ENCODE measurements at places on chromosomes 2 and 18.

- no peak for DNase-seq
These were observed 16.4 kb upstream of the LPIN2 start for GRCh38 chr18:3029215-3029952.

DNA sequence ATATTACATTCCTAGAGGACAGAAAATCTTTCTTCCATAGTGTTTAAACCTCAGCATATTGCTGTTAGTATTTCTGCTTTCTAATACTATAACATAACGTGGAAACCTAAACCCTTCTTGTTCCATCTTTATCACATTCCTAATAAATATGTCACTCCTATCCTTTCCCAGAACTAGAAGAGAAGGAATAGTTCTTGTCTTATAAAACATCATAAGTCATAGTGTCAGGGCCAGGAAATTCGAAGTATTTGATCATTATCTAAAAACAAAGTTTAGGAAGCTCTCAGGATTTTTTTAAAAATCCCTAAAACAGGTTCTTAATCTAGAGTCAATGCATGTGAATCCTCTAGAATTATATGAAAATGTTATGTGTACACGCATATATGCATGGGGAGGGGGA lies 2.0 kb downstream of the NHEJ1 start:
- no peak for DNase-seq

DNA sequence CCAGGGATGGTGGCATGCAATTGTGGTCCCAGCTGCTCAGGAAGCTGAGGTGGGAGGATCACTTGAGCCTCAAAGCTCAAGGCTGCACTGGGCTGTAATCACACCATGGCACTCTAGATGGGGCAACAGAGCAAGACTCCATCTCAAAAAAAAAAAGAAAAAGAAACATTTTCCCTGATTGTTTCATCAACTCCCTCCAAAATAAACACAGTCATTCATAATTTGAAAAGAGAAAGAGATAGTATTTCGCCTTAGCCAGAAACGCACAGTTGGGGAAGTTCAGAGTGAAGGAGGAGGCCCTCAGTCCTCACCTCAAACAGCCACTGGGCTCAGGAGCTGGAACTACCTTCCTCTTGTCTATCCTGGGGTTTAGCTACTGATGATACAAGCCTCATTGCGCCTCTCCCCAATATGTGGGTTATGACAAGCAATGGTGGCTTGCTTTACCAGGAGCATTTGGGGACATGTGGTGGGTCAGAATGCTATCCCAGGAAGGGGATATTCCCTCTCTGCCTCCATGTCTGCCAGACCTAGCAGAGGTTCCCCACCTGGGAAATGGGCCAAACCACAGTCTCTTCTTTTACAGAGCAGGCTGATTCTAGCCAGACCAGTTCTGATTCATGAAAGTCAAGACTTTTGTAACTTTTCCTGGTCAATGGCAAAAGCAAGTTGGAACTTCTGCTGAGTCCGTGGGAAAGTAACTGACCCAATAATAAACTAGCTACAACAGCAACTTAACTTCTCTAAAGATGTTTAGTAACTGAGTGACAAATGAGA lies 22.2 kb upstream of the TMEM87B start:
- peak; percentile 21 for DNase-seq

- no peak for DNase-seq
These were observed 879 bp upstream of the GALNT5 start for GRCh38 chr2:157256626-157257025.

DNA sequence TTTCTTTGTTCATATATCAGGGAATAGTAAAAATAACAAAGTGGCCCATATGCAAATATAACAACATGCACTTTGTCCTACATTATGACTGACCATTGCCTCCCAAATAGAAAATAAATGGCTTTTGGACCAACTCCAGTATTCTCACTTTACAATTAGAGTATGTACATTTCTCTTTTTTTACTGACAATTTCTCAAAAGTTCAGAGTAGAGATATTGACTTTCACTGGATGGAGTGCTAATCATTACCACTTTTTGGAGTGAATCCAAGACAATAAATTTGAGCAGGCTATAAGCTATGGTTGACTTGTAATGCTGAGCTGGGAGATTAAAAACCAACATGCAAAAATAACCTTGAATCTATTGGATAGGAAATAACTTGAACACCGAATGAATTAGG lies 987.4 kb downstream of the SUCLG1 start:
- no peak for DNase-seq

- DNase-seq, result no peak
These were observed 393.3 kb upstream of the CYRIA start for GRCh38 chr2:17058772-17059402.

DNA sequence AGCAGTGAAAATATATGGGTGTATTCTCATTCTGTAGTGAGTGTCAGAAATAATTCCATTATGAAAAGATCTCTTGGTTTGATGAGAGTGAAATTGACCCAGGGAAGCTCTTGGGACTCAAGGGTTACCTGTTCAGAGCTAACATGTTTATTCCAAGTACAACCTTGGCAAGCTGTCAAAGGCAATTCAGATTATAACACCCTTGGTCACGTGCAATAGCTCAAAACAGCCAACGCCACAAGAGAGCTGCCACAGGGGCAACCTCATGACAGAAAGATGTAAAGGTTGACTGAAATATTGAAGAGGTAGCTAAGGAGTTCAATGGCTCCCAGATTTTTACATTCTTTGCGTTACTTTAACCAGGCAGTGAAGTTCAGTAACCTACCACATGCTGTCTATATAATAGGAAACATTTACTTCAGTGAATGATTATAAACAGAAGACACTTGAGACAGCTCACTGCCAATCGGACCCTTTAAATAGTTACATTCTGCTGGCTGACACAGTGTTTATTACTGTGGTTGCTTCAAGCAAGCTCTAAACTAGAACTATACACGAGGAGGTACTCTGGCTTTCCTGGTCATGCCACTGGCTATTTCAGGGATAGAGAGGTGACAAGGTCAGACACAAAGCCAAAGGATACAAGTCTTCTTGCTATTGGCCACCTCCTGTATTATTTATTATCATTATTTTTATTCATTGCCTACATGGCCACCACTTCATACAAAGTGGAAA lies 187.3 kb downstream of the PID1 start:
- no peak for DNase-seq

GRCh38 chr2:7011356-7012083 lies 94.3 kb downstream of the RNF144A start:
- peak; percentile 7 for DNase-seq

GRCh38 chr2:140734992-140735391 lies 1395.8 kb downstream of the LRP1B start:
- no peak for DNase-seq

Data from midbrain (tissue), 1 donor.